ENCODE measurements at places on chromosomes 1 and 21. TPM values are rescaled to one million over a fixed set of nuclear protein-coding genes. Genes with fewer than 3 reads are reported as not detected.

The EXO1 gene
- total RNA-seq, result 0.58 TPM

DNA sequence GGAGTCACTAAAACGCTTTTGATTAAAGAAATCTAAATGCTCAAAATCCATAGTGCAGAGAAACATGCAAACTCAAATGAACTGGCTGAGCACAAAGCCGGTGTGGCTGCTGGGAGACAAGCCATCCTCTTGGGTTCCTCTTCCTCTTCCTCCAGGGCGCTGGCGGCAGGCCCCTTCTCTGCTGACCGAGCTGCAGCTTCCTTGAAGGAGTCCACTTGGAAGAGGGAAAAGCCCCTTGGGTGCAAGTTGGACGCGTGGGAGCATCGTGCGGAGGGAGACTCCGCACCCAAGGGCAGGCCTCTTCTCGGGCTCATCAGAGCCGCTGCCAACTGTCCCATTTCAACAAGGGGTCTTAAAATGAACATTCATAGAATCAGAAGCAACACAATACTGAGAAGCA, 7.9 kb downstream of the CCNL2 start:
- DNase-seq, result no peak

GRCh38 chr1:70044832-70045231, 160.5 kb downstream of the LRRC40 start:
- DNase-seq, result no peak

The DNAH14 gene
- total RNA-seq, result 7.3 TPM

The SLFNL1 gene
- 0.62 TPM for total RNA-seq

The LRRC39 gene
- 1.7 TPM for total RNA-seq

The PLA2G2C gene
- total RNA-seq, result 0.36 TPM

GRCh38 chr21:40255518-40256444, 388.5 kb downstream of the PCP4 start:
- DNase-seq, result no peak

GRCh38 chr1:240732390-240732789, 120.4 kb upstream of the GREM2 start:
- no peak for DNase-seq

The GBP5 gene
- total RNA-seq, result 6.4 TPM

The TRIM67 gene
- total RNA-seq, result 0.04 TPM

DNA sequence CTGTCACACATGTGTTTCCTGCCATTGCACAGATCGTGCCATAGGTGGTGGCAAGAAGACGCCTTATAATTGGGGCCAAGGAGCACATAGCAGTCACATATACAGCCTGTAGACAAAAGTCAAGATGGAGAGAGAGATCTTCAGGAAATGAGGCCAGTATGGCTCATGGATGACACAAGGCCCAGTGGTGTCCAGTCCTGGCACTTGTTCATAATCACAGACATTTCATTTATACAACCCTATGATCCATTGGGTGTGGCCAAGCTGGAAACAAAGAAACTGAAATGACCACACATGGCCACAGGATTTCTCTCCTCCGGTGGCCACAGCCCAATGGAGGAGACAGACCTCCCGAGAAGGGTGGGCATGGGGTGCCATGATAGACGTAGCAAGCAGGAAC, 78.5 kb upstream of the KAZN start:
- DNase-seq, result no peak

DNA sequence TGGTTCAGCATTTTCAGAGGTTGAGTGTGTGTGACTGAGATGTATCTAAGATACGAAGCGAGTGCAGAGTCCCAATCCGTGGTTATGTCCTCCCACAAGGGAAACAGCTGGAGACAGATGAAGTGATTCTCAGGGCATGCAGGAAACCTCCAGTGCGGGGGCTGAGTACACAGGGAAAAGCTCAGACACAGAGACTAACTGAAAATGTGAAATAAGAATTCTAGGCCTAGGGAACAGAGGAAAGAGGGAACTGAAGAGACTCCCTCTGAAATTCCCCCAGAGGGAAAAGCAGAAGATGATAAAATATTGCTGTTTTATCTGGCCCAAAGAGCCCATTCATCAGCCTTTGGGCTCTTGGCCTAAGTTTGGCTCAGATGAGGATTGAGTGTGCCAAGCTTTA, 116.8 kb downstream of the LRRC53 start:
- DNase-seq, result no peak

- DNase-seq, result no peak
Measured at GRCh38 chr1:7186382-7187111, 401.3 kb downstream of the CAMTA1 start.

The CDCA8 gene
- total RNA-seq, result 0.85 TPM

- DNase-seq, result no peak
Measured at GRCh38 chr1:63914706-63915105, 140.9 kb downstream of the ROR1 start.

The C1orf87 gene
- not detected for total RNA-seq

The PTPN22 gene
- 4.1 TPM for total RNA-seq

The ST7L gene
- 29.7 TPM for total RNA-seq

The CFAP141 gene
- not detected for total RNA-seq

The WNT2B gene
- total RNA-seq, result 10.9 TPM

DNA sequence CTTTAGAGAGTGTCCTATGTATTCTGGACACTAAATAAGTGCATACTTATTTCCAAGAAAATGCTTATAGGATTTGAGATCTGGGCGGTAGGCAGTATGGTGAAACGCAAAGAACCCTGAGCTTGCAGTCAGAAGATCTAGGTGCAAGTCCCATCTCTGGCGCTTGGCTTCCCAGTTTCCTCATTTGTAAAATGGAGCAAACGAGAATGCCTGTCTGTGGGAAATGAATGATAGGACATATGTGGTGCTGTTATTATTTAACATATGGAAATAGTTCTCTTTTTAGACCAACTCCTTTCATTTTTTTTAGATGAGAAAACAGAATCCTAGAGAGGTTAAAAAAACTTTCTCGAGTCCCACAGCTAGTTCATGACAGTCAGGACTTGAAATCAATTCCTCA, 25.2 kb upstream of the ROR1 start:
- DNase-seq, result no peak

DNA sequence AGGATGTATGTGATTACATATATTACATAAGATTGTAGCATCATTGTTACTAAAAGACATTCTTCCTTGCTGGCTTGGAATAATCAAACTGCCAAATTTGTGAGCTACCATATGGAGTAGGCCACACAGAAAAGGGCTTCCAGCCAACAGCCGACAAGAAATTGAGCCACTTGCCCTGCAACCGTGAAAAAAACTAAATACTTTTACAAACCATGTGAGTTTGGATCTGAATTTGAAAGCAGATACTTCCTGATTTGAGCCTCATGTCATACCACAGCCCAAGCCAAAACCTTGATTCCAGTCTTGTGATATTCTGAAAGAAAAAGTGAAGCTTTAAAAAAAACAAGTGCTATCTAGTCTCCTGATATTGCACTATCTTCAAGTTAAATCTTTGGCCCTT, 55.6 kb upstream of the PRMT6 start:
- no peak for DNase-seq

The REG4 gene
- total RNA-seq, result not detected

Data from sciatic nerve (tissue), 2 donors.